ENCODE measurements at places on chromosomes 3 and 15.

- DNase-seq, result no peak
Measured at GRCh38 chr3:158458464-158458863, 112.5 kb upstream of the MLF1 start.

DNA sequence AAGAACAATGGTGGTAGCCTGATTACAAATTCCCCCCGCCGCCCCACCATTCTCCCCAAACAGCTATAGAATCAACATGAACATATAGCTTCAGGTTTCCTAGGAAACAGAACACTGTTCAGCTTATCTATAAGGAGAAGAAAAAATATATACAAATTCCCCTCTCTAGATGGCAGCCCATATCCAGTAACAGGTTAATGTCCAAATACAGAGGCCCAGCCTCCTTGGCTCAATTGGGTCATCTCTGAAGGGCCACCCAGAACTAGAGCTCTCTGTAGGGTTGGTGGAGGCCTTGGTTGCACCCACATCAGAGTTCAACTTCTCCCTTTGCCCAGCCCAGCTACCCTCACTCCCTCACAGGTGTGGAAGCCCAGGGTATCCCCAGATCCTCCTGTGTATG is 91.5 kb upstream of the ADAMTS17 start:
- DNase-seq, result no peak

DNA sequence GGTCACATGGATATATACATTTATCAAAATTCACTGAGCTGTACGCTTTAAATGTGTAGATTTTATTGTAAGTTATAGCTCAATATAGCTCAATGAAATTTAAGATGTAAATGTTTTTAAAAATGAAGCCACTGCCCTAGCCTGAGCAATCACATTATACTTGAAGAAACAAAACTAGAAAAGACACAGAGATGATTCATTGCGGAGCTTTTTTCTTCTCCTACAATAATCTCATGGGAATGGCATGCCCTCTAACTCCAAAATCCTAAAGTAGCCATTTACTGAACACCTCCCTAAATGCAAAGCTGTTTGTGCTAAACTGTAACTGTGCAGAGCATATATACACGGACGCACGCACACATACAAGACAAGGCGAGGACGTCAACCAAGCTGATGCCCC is 84.2 kb downstream of the MYO9A start:
- DNase-seq, result no peak

DNA sequence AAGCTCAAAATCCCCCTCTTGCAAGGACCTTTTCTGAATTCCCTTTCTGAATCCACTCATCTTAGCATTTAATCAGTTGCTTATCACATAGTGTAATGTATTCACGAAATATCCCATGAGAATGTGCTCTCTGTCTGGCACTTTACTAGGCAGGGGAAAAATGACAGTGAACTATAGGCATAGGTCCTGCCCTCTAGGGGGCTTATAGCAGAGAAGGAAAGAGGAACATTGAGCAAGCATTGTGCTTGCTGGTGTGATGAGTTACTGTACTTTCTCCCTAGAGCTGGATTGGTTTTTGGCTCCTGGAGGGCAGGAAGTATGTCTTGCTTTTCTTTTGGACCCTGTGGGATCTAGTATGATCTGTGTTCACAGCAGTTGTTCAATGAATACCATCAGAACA is 26.5 kb downstream of the DUOX2 start:
- DNase-seq, result no peak

GRCh38 chr3:107680698-107681097 is 157.9 kb downstream of the BBX start:
- no peak for DNase-seq

GRCh38 chr3:189369636-189370035 is 197.9 kb downstream of the TPRG1 start:
- DNase-seq, result no peak

GRCh38 chr3:108818404-108818803 is 4.2 kb upstream of the TRAT1 start:
- DNase-seq, result no peak

- no peak for DNase-seq
Measured at GRCh38 chr15:80789296-80789695, 10.1 kb downstream of the CEMIP start.

- no peak for DNase-seq
Measured at GRCh38 chr3:18499301-18499700, 74.2 kb upstream of the SATB1 start.

DNA sequence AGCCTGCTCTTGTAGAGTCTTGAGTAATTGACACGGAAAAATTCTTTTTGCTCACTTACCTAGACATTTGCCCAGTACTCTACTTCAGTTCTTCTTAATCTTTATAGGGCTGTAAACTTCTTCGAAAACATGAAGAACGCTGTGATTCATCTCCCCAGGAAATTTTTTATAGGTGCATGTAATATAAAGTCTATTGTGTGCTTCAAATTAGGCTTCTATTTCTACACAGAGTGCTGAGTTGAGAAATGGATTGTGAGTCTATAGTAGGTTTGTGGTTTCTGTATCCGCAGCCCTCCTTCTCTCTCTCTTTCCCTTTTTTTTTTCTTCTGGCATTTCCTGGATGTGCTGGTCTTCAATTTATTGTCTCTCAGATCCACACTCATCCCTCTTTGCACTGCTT is 183.3 kb upstream of the DCBLD2 start:
- DNase-seq, result no peak

DNA sequence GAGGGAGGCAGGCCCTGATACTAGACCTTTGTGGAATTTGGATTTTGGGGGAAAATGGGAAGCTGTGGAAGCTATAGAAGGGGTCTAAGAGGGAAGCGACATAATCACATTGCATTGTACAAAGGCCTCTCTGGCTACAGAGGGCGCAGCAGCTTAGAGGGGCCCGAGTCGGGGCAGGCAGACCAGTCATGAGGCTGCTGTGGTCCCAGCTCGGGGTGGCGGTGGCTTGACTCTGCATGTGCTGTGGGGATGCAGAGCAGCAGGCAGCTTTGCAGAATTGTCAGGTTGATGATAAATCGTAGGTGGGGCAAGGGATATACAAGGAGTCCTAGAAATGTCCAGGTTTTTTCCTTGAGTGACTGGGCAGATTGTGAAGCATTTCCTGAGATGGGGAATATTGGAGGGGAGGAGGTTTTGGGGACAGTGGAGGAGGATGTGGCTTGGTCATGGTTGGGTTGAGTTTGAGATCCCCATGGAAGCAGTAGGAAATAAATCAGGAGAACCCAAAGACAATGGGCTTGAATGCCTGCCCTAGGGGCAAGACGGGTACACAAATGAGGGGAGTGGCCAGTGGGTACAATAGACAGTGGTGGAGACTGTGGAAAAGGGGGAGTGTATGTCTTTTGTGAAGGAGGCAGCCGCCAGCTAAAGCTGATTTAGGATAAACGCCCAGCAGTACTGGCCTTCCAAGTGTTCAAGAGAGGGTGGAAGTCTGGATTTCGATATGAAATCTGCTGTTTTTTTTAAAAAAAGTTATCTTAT is 94.1 kb downstream of the HMG20A start:
- DNase-seq, result no peak

DNA sequence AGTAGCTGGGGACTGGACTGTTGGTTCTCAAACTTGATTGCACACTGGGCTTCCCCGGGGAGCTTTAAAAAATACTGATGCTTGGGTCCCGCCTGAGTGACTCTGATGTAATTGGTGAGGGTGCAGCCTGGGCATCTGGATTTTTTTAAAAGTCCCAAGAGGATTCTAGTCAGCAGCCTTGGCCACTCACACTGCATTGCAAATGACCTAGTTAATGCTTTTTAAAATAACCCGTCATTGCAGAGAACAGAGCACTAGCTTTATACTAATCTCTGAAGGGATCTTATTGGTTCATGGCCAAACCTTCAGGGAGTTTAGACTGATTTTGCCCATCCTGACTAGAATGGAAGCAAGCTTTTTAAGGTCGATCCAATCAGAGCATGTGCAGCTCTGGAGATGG is 310.6 kb upstream of the PROK2 start:
- no peak for DNase-seq

- DNase-seq, result no peak
Measured at GRCh38 chr15:39340903-39341645, 239.8 kb upstream of the THBS1 start.

DNA sequence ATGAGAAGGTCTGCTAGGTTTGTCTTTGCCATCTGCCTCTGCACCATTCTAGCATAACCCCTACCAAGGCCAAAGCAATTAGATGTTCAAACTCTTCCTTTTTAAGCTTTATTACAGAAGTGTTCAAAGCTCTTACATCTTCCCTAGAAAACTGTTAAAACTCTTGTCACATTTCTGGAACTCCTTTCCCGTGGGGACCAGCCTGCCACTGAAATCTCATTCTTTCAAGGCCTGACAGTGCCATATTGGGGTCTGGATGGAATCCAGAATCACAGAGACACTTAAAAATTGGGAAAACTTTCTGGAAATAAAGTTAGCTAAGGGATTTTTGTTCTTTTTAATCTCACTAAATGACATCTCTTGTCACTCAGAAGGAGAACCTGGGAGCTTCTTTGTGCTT is 153.8 kb upstream of the SLCO3A1 start:
- DNase-seq, result no peak

DNA sequence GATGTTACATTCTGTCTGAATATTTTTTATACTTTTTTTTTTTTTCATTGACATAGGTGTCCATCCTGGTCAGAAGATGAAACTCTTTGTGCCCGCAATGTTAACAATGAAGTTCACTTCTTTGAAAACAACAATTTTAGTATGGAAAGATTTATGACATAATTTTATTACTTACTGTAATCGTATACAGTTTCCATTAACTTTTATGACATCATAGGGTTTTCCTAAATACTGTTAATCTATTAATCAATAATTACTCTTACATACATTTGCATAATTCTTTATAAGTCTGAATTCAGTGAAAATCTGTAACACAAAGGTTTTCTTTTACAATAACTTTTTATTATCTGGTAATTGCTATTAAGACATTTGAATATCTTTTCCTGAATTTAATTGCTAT is 17.7 kb downstream of the EIF2A start:
- no peak for DNase-seq

Data from posterior cingulate gyrus (tissue), 11 donors.